ENCODE measurements at places on chromosomes 11 and 22. TPM values are rescaled to one million over a fixed set of nuclear protein-coding genes. Genes with fewer than 3 reads are reported as not detected.

Gene SOX6
- 20.2 TPM for polyA plus RNA-seq

Gene KCNJ11
- 5.0 TPM for polyA plus RNA-seq

Gene NPAS4
- not detected for polyA plus RNA-seq

Gene OR6A2
- not detected for polyA plus RNA-seq

Gene VSTM5
- polyA plus RNA-seq, result 1.8 TPM

Gene SCUBE1
- not detected for polyA plus RNA-seq

Gene KDM4F
- polyA plus RNA-seq, result not detected

Gene LDHAL6A
- not detected for polyA plus RNA-seq

Gene OR4D5
- not detected for polyA plus RNA-seq

Gene GAL
- not detected for polyA plus RNA-seq

Gene ABCC8
- polyA plus RNA-seq, result 43.7 TPM

Gene TRIM34
- not detected for polyA plus RNA-seq

Gene MICALL1
- not detected for polyA plus RNA-seq

Gene MS4A6A
- not detected for polyA plus RNA-seq

Gene TBX1
- not detected for polyA plus RNA-seq

Gene PKNOX2
- 2.1 TPM for polyA plus RNA-seq

Gene HPS5
- polyA plus RNA-seq, result 6.8 TPM

Gene VWA5A
- polyA plus RNA-seq, result 0.64 TPM

Gene TRIM48
- polyA plus RNA-seq, result not detected

Gene BCL2L13
- 7.5 TPM for polyA plus RNA-seq

Gene NRXN2
- 3.1 TPM for polyA plus RNA-seq

Gene TMEM225
- not detected for polyA plus RNA-seq

Gene SMIM35
- not detected for polyA plus RNA-seq

Gene SHISA8
- not detected for polyA plus RNA-seq

Gene MPZL2
- polyA plus RNA-seq, result not detected

Gene KCTD14
- 0.79 TPM for polyA plus RNA-seq

Gene SLC29A2
- 0.69 TPM for polyA plus RNA-seq

Gene HRAS
- 19.5 TPM for polyA plus RNA-seq

Gene NLRP10
- polyA plus RNA-seq, result not detected

Gene RAG1
- not detected for polyA plus RNA-seq

Gene IGF2
- polyA plus RNA-seq, result 0.14 TPM

Gene GAS2
- 17.1 TPM for polyA plus RNA-seq

Gene SWAP70
- 0.74 TPM for polyA plus RNA-seq

Gene SLCO2B1
- polyA plus RNA-seq, result 0.81 TPM

Gene CRYBB3
- not detected for polyA plus RNA-seq

Gene NELL1
- polyA plus RNA-seq, result 76.9 TPM

Gene ABTB2
- 1.0 TPM for polyA plus RNA-seq

Gene ZC3H12C
- polyA plus RNA-seq, result 2.7 TPM

Gene AIFM3
- 3.9 TPM for polyA plus RNA-seq

Gene CASP5
- not detected for polyA plus RNA-seq

Gene NCF4
- polyA plus RNA-seq, result 1.2 TPM

Gene B3GAT1
- polyA plus RNA-seq, result 24.6 TPM

Gene RFPL1
- not detected for polyA plus RNA-seq

Gene CDHR5
- not detected for polyA plus RNA-seq

Gene FOSL1
- polyA plus RNA-seq, result not detected

Gene OR2D2
- polyA plus RNA-seq, result not detected

Data from Purkinje cell (primary cell).